Forelimb muscle (tissue), 1 donor: ENCODE measurements at places on chromosomes 2 and 18.

GRCh38 chr18:1012775-1013174 lies 108.1 kb downstream of the ADCYAP1 start:
- DNase-seq = no peak

- no peak for DNase-seq
Observed at GRCh38 chr2:24049485-24050021, at the start of gene FKBP1B. FKBP1B (plus strand) TSS chr2:24049741; CDS start chr2:24049850, 109 bp downstream.

GRCh38 chr2:54968561-54969218 lies 81.6 kb downstream of the RTN4 start:
- DNase-seq = no peak

DNA sequence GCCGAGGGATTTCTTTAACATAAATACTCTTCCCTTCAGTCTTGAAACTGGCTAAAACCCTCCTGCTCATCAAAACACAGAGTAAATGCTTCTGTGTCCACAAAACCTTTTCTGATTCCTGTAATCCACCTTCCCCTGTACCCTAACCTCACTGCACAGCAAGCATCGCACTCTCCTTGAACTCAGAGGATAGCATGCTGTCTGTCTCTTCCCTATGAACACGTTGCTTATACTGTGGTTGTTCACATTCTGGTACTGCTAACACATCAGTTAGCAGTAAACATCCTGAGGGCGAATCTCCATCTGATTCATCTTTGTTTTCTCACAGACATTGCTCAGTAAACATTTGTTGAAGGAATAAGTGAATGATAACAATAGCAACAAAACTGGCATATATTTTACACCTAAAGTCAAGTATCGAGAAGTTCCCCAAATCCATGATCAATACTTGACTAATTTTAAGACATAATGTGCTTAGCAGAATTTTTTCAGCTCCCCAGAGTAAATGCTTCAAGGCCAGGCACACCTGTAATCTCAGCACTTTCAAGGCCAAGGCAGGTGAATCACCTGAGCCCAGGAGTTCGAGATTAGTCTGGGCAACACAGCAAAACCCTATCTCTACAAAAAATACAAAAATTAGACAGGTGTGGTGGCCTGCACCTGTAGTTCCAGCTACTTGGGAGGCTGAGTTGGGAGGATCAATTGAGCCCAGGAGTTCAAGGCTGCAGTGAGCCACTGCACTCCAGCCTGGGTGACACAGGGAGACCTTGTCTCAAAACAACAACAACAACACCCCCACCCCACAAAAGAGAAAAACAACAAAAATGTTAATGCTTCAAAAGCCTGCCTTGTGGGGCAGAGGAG lies 45.6 kb upstream of the LPIN2 start:
- DNase-seq = no peak

DNA sequence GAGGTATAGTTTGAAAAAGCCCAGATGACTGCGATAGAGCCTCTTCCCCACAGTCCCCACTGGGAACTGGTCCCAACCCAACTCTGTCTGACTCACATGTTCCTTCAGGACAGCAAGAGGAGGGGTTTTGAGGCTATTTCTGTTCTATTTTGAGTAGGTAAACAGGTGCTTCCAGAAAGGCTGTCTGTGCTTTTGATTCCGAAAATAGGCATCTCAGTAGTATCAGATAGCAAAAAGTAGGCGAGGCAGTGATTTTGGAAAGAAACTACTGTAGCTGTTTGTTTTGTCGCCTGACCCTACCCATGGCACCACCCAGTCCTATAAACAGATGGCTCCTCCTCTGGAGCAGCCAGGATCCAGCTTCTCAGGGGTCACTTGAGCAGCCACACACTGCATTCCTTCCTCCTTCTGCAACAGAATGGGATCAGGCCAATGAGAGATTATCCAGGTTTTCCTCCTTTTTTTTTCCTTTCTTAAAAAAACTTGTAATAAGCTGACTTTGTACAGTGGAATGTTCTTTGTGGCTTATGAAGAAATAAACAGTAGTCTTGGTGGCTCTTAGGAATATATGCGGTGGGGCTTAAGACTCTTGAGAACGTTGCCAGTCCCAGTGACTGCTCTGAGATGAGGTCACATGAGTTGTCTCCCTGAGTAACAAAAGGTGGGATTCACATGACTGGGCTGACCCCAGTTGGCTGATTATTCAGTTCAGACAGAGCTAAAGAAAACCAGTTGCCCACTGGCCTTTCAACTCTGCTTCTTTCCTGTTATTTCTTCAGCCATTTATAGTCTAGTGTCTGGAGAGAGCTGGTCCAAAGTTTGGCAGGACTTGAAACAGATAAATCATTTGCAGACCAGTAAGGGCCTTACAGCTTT lies 98.6 kb downstream of the KCNS3 start:
- no peak for DNase-seq

GRCh38 chr2:54332386-54332785 lies 76.4 kb upstream of the TSPYL6 start:
- no peak for DNase-seq

DNA sequence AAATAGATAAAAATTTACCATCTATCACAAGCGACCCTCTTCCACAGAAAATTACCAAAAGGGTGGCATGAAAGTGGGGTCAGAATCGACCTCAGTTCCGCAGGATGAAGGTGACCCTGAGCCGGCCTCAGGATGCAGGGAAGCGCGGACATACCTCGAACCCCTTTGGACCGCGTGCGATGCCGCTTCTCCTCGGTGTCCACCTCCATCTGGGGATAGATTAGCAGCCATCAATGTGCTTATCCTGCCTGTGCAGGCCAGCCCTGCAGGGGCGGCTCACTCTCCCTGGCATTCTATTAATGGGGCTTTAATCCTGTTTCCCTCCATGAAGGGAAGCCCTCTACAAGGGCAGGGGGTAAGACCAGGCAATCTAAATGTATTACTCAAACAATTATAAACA lies 235.3 kb upstream of the PXDN start:
- no peak for DNase-seq

- no peak for DNase-seq
Observed at GRCh38 chr2:202564226-202564625, 70.5 kb upstream of the FAM117B start.

DNA sequence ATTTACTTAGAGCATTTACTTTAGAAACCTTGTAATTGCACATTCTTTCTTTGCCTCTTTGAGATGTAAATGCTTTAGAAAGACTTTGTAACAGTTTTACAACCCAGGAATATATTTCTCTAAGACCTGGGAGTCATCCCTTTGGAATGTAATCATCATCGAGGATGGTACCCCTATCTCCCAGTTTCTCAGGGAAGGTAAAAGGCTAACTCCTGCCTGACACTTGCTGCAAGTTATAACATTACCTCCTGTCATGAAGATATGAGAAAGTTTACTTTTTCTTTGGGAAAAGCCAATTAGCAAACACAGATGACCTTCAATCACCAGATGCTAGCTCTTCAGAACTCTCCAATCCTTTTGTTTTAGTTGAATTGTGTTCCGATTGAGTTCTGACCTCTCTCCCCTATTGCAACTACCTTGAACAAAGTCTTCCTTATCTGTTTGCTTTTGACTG lies 420.3 kb upstream of the FSIP2 start:
- no peak for DNase-seq

DNA sequence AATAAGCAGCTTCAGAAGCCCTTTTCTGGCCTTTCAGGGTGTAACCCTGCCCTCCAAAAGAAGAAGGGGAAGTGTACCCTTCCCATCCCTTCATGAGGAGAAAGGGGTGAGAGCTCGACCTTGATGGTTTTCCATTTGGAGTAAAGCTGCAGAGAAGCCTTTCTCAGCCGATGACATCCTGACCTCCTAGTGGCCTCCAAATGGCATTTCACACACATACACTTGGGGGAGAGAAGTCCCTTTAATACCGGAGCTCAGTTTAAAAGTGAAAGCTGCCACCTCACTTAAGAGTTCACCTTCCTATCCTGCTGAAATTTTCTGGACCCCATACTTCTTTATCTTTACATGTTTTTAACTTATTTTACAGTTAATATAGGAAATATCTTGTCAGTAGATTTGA lies 716.7 kb downstream of the DCDC2C start:
- no peak for DNase-seq

DNA sequence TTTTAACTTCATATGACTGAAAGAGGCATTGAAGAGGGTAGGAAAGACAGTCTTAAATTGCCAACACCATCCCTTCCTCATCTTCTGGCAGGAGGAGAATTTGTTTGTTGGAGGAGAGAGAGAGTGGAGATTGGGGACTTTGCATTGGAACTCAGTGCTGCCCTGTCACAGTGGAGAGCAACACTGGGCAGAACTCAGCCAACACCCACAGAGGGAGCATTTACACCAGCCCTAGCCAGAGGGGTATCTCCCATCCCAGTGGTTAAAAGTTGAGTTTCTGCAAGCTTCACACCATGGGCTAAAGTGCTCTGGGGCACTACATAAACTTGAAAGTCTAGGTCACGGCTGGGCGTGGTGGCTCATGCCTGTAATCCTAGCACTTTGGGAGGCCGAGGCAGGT lies 174.1 kb downstream of the ANKRD30B start:
- no peak for DNase-seq

- peak; percentile 76 for DNase-seq
Observed at GRCh38 chr2:70104231-70105111, 17.2 kb downstream of the PCBP1 start.

DNA sequence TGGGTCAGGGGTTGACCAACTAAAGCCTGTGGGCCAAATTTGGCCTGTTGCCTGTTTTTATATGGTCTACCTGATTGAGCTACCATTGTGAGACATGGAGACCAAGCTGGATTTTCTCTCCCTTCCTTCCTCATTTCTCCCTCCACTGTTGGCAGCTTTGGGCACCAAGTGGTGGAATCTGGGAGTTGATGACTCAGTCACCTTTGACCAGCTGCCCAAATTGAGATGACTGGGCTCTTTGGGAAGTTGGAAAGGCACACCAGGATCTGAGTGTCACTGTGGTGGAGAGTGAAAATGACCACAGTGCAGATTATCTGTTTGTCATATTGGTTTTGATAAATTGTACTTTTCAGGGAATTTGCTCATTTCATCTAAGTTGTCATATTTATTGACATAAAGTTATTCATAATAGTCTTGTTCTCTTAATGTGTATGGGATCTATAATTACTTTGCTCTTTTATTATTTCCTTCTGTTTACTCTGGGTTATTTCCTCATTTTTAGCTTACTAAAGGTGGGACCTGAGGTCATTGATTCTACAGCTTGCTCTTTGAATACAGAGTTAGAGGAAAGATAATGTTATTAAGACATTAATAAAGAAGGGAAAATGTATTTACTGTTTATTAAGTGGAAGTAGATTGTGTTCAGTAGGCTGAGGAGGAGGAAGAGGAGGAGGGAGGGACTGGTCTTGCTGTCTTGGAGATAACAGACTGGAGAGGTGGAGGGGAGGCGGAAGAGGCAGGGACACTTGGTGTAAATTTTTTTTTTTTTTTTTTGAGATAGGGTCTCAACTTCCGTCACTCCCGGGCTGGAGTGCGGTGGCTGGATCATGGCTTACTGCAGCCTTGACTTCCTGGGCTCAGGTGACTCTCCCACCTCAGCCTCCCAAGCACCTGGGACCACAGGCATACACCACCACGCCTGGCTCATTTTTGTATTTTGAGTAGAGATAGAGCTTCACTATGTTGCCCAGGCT lies 31.8 kb downstream of the AGFG1 start:
- no peak for DNase-seq

DNA sequence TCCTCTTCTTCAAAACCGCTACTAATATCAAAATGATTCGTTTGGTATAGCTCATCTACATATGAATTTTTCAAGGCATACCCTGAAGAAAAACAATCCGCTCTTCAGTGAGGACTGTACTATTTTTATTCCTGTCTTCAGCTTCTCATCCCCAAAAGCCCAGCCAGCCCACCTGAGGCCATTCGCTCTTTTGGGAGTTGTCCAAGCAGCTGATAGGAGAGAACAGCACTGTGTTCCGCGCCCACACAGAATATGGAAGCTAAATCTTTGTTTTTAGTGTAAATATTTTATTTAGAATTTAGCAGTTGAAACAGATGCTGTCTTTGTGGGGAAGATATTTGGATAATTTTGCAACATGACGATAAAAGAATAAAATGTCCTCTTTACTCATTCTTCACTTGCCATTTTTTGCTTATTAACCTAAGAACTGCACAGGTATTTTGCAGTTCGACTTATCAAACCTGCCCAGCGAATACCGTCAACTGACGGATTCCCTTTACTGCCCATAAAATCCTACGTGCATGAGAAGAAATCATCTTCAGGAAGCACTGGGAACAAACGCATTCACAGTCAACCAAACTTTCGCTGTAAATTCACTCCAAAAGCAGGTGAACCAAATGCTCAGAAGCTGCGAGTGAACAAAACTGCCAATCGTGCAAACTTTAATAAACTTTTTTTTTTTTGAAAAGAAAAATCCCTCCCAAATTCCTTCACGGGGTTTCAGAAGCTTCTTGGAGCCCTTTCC lies 3.4 kb downstream of the ZNF521 start:
- no peak for DNase-seq

GRCh38 chr18:57649556-57650500 lies 28.2 kb upstream of the NARS1 start:
- DNase-seq = no peak

GRCh38 chr2:13193900-13194299 lies 477.2 kb downstream of the TRIB2 start:
- DNase-seq = no peak

DNA sequence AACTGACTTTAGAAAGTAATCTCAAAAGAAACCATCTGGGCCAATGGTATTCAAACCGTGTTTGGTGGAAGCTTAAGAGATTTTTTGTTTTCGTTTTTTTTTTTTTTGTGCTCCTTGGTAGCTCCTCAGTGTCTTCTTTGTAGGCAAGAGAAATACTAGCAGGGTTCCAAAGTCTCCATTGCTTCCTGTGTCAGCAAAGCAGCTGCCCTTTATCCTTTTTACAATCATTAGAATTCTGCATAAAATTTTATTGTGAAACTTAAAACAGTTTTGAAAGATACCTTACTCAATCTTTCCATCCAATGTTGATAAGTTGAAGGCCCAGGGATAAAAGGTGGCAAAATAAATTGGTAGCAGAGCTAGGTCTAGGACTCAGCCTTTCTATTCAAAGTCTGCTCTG lies 479 bp downstream of the IL1F10 start:
- no peak for DNase-seq

DNA sequence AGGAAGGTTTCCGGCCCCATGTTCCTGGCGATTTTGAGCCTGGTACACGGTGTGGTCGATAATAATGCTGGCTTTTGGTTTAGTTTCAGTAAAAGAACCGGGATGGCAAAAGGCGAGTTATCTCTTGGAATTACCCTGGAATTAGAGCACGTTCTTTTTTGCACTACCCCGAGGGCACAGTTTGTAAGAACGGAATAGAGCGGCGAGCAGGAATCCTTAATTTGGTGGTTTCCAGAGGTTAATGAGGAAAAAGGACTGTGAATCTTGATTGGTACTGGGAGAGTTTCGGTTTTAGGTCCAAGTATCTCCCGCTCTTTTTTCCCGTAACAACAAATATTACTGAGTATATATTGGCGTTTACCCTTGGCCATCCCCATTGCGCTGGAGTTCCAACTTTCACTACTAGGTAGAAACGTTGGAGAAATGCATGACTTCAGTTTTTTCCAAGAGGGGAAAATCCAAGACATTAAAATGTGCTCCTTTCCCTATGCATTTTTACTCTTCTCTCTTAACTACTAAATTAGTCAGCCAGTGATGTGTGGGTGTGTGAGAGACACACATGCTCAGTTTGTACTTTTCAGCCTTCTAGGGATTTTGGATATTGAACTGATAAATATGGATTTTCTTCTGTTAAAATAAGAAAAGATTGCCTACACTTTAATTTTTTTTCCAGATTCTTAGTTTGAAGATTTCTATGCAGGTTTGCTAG lies 160.8 kb downstream of the AGPS start:
- DNase-seq = no peak

GRCh38 chr2:23926750-23927571 lies at the start of gene ATAD2B:
ATAD2B (minus strand) TSS chr2:23927123; CDS start chr2:23926770, 353 bp downstream.
- peak; percentile 91 for DNase-seq
